ENCODE measurements at places on chromosomes 3 and 15.

DNA sequence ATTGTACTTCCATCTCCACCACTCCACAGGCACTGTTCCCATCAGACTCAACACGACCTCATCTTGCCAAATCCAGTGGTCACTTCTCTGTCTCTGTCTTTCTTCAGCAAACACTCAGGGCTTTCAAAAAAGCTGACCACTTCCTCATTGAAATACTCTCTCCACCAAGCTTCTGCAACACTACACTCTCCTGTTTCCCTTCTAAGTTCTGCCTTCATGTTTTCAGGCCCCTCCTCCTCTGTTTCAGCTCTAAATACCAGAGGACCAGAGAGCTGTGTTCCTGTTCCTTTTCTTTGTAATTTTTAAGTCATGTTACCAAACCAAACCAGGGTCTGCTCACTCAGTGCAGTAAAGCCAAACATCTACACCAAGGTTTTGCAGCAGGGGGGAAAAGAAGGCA lies 33.8 kb upstream of the ACP3 start:
- no peak for DNase-seq

- no peak for DNase-seq
Measured at GRCh38 chr15:31276596-31277298, 49.9 kb upstream of the KLF13 start.

DNA sequence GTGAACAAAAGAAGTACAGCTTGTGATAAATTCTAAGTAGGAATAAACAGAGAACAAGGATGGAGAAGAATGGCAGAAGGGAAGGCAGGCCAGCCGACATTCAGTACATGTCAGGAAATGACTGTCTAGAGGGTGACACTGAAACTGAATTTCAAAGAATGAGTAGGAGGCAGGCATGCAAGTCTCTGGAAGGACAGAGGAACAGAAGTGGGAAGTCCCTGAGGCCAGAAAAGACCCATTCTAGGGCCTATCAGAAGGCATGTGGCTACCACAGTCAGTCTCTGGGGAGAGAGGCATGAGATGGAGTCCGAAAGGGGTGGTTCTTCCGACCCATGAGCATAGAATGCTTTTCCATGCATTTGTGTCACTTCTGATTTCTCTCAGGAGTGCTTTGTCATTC lies 243.5 kb upstream of the UBE2E2 start:
- DNase-seq = no peak

GRCh38 chr15:98163319-98164045 lies 203.0 kb downstream of the ARRDC4 start:
- no peak for DNase-seq

DNA sequence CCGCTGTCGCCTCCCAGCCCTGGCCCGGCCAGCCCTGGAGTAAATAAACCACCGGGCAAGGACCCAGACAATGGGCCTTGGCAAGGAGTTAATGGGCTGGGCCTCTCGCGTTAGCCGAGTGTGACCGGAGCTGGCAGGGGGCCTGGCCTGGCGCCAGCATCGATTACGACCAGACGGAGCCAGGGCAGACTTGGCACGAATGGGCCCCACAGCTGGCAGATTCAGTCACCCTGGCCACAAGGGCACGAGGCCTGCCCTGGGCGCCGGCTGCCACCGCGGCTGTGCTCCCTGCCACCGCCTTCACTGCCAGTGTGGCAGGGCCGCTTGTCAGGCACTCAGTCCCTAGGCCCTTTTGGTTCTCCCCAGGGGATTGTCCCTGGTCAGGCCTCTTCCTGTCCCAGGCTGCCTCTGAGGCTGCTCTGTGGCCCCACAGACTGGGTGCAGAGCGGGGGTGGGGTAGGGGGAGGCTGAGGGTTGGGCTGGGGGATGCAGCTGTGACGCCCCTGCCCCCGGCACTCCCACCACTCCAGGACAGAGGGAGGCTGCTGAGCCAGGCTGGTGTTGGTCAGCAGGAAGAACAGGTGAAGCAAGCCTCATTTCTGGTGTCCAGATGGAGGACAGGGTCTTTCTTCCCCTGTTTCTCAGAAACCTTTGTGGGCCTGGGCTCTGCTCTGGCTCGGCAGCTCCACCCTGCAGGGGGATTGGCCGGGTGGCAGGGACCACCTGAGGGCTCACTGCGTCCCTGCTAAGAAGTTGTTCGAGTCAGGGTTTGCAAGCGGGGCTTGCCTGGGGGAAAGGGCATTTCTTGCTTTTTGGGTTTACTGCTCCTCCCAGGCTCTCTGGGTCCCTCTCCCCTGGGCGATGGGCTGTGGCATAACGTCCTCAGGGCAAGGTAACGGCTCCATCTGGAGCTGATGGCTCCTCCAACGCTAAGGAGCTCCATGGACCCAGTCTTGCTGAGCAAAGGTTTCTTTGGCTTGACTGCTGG lies 30.5 kb upstream of the SRP14 start:
- DNase-seq = no peak

- DNase-seq = peak; percentile 78
Measured at GRCh38 chr15:83446904-83447709, at the start of gene SH3GL3. Gene SH3GL3, plus strand, starts transcription at chr15:83447341. Its CDS starts 193 bp downstream, at chr15:83447534.

- DNase-seq = no peak
Measured at GRCh38 chr15:69042531-69042930, 28.0 kb downstream of the NOX5 start.

GRCh38 chr3:84943379-84943778 lies 15.4 kb upstream of the CADM2 start:
- DNase-seq = no peak

DNA sequence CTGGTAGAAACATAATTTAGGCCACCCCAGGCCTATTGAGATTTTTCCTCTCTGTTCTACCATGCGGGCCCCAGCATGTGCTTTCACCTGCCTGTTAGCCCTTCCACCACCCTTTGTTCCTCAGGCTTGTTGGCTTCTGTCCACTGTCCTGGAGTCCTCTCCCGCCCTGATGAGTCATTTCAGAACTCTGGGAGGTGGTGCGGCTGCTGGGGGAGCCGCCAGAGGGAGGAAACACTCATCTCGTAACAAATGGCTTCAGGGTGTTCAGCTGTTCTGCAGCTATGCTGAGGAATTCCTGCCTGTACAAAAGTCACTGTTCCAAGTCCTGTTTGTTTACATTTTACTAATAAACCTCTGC lies 36.3 kb downstream of the LRTM1 start:
- no peak for DNase-seq

DNA sequence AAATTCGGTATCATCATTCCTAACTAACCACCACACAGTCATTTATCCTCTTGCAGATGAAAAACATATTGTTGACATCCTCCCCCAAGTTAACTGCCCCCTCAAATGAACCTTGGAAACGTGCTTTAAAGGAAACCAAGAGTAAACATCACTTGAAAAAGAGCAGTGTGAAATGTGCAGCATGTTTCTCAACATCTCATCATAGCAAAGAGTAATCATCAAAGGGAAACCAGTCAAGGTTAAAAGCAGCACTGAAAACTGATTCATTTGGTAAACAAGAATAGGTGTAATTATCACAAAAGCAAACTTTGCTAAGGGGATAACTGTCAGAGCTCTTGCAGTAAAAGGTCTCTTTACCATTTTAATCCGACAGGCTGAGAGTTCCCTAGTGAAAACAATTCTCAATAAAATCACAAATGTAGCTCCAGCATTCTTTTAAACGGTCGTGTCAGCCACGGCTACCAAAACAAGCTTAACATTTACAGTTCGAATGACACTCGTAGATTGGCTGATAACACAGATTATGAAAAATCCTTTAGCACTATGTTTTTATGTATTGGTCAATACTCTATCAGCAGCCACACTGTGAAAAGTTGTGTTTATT lies 461.0 kb downstream of the GBE1 start:
- no peak for DNase-seq

DNA sequence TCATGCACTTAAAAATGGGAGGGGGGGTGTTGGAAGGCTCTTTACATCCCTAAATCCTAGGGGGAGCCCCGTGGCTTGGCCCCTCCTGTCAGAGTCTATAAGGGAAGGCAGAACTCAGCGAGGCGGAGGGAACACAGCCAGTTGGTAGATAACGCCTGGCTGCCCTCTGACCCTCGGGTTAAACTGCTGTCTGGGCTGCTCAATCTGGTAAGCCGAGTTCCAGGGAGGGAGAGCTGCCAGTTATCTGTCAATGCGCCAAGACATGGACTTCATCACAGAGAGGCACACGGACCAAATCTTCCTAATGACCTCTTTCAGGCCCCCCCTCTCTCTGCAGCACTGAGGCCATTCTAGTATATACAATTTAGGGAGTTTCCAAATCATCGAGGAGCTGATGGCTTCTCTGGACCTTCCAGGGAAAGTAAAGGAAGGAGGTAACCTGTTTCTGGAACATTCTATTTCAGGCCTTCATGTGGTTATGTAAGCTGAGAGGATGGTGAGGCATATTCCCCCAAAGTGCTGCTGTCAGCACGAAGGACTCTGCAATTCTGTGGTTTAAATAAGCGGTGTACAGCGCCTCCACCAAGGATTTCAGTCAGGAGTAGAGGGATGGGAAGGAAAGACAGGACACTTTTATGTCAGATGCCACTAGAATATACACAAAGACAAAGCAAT lies 349.0 kb downstream of the MCTP2 start:
- DNase-seq = no peak

DNA sequence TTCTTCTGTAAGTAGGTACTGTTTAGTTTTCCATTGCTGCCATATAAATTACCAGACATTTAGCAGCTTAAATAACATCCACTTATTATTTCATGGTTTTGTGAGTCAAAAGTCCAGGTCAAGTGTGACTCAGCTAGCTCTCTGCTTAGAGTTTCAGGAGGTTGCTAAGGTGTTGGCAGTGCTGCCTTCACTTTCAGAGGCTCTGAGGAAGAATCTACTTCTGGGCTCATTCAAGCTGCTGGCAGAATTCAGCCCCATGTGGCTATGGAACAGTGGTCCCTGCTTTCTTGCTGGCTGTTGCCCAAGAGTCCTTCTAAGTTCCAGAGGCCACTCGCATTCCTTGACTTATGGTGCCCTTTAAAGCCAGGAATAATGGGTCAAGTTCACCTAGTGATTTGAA lies 4.5 kb downstream of the CFAP44 start:
- no peak for DNase-seq

GRCh38 chr3:132246212-132246611 lies 71.0 kb upstream of the ACP3 start:
- no peak for DNase-seq

DNA sequence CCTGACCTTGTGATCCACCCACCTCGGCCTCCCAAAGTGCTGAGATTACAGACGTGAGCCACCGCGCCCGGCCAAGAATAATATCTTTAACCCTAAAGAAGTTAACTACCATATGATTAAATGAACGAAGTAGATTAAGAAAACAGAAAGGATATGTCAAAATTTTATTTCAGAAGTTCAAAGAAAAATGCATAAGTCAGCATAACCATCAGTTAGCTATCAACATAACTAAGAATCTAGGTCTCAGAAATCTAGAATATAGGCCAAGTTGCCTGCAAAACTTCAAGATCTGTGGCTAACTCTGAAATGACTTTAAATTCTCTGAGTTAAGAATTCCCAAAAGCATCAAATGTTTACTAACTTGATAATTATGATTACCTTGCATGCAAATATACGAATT lies 38.0 kb downstream of the INO80 start:
- no peak for DNase-seq

GRCh38 chr3:115194476-115194875 lies 47.4 kb upstream of the ZBTB20 start:
- DNase-seq = no peak

DNA sequence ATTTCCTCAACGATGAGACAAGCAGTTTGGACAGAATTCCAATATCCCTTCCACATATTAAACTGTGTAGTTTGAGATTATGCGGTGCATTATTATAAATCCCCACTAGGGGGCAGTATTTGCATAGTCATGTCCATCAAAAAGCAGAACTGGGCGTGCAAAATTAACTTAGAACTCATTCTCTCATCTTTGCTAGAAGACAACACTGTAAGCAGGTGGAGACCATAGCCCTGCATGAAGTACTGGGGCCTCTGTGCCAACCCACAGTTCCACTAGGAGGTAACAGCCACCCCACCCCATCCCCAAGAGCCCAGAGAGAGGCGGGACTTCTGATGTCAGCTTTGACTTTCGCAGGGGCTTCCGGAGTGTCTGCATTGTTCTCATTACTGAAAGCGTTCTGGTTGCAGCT lies 106.6 kb upstream of the TMC3 start:
- DNase-seq = no peak

- no peak for DNase-seq
Measured at GRCh38 chr15:74234598-74234875, 1.6 kb upstream of the CCDC33 start.

- DNase-seq = peak; percentile 94
Measured at GRCh38 chr3:64023187-64023860, at the start of gene PSMD6. Gene PSMD6, minus strand, starts transcription at chr3:64023494. Its CDS starts 75 bp downstream, at chr3:64023419.

- no peak for DNase-seq
Measured at GRCh38 chr3:42166662-42167300, 75.6 kb downstream of the TRAK1 start.

DNA sequence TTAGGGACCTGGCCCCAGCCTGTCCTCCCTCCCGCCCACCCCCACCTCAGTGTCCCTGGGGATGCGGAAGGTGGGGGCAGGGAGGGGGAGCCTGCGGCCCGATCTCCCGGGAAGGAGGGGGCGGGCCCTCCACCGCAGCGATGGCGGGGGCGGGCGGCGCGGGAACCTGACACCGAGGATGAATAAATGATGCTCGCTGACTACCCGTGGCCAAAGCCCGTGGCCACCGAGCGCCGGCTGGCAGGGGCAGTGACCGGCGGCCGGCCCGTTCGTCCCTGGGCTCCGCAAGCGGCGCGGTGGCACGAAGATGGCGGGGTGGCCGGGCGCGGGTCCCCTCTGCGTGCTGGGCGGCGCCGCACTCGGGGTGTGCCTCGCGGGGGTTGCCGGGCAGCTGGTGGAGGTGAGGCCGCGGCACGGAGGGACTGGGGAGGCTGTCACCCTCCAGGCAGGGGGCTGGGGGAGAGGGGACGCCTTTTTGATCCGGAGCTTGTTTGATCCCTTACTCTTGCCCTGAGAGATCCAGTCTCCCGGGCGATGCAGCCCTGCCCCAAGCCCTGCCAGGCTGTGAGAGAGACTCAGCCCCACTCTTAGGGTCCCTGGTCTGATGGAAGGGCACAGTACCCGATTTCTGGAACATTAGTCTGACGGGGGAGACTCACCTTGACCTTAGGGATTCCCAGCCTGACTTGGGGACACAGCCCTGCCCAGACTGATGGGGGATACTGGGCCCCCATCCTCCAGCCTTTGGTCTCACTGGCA lies at the start of gene TMIE:
TMIE (plus strand) TSS at position 212 of the 759 bp plus-strand sequence; CDS start at position 308, 96 bp downstream.
- no peak for DNase-seq

- no peak for DNase-seq
Measured at GRCh38 chr3:158103887-158104327, 2.3 kb downstream of the SHOX2 start.

GRCh38 chr3:179731544-179731943 lies 78.7 kb downstream of the USP13 start:
- DNase-seq = no peak

DNA sequence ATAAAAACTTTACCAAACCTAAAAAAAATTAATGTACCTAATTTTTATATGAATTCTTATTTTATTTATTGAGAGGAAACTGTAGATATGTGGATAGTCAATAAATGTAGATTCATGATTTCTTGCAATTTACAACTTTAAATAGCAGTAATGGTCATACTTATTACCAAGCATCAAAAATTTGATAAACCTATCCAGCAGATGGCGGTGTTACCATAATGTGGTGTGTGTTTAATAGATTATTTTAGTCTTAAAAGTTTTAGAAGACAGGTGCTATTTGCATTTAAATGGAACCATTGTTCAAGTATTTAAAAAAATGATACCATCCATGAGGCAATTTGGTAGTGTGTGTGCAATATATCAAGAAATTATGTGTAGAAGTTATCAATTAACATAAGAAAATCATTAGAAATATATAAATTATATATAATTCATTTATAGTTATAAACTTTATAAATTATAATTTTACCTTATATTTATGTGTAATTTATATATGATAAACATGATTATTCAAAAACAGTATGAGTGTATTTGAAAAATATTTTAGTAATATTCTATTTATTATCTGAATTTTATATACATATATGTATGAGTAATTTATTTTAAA lies 176.0 kb upstream of the BCHE start:
- DNase-seq = no peak
